ENCODE measurements at places on chromosomes 4 and X.

DNA sequence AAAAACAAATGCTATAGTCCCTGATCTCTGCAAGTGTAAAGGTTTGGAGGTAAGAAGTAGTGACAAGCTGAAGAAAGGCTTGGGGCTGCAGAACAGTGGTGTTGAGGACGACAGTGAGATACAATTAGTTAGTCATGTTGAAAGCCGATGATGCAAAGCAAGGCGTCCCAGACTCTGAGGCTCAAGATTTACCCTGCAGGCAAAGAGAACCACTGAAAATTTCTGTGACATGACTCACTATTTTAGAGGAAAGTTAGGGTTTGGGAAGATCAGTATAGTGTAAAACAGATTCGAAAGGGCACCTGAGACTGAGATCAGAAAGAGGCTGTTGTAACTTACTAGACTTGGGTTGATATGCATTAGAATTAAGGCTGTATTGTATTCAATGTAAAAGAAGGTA, 281.3 kb upstream of the FTHL17 start:
- ATAC-seq: peak; percentile 73

DNA sequence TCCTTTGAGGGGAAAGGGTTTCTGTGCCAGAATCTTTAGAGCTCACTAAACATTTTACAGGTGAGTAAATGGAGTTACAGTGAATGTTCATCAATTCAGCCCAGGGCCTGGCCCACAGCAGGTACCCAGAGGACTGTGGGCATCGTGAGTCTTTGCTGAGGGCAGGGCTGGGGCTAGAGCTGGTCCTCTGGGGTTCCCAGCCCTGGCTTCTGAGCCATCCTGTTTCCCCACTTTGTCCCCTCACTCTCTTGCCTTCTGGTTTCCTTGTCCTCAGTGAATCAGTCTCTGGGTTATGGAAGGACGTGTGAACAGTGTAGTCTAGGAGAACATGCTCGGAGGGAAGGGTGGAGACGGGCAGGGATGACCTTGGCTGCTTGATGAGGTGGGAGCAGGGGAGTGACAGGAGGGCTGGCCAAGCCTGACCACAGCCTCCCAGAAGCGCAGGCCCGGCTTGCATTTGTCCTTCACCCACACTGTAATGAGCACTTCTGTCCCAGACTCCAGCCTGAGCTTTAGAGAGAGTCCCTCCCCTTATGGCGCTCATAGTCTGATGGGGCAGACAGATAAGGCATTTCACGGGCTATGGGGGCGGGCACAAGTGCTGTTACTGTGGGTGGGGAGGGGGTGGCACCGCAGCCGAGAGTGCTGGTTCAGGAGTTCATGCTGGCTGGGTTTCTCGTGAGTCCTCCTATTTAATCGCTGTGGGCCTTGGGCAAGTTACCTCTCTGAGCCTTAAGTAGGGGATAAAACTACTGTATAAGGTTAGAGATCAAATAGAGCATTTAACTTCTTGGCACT, 17.3 kb downstream of the TBC1D14 start:
- ATAC-seq: peak; percentile 91

DNA sequence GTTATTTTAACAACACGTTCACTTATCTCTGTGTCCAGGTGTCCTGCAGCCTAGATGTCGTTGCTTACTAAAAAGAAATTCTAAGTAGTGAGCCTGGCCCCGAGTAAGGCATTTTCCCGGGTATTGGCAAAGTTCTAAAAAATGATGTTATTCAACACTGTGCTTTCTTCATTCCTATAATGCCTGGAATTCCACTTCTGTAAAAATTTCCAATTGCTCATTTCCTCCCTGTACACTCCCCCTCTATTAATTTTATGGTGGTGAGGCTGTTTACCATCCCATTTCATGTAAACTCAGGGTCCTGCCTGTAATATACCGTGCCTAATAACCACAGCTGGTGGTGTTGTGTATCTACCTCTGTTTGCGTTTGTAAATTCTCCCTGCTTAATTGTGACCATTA, 14.2 kb downstream of the BST1 start:
- ATAC-seq: peak; percentile 82

GRCh38 chr4:21888195-21888976, 60.2 kb downstream of the KCNIP4 start:
- ATAC-seq: peak; percentile 90

GRCh38 chr4:158543191-158543590, 21.5 kb downstream of the RXFP1 start:
- ATAC-seq: no peak

GRCh38 chr4:76504613-76505465, 69.8 kb downstream of the SHROOM3 start:
- ATAC-seq: peak; percentile 87

GRCh38 chr4:80903020-80903419, 127.5 kb upstream of the BMP3 start:
- no peak for ATAC-seq

DNA sequence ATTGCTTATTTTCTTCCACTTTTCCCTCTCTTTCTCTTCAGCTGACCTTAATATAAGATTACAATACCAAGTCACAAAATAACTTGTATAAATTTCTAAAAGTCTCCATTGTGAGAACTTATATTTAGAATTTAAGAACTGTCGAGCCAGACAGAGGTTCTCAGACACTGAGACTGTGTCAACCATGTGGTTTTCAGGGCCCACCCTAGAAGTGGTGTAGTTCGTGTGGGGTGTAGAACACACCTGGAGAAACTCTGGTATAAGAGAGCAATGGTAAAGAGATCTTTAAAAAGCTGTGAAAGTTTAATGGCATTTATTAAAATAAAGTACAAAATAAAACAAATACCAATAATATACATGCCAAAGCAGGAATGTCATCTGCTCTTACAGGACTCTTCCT, 19.7 kb downstream of the CPEB2 start:
- ATAC-seq: no peak

GRCh38 chrX:30654989-30655607, 1.9 kb downstream of the GK start:
- ATAC-seq: no peak

DNA sequence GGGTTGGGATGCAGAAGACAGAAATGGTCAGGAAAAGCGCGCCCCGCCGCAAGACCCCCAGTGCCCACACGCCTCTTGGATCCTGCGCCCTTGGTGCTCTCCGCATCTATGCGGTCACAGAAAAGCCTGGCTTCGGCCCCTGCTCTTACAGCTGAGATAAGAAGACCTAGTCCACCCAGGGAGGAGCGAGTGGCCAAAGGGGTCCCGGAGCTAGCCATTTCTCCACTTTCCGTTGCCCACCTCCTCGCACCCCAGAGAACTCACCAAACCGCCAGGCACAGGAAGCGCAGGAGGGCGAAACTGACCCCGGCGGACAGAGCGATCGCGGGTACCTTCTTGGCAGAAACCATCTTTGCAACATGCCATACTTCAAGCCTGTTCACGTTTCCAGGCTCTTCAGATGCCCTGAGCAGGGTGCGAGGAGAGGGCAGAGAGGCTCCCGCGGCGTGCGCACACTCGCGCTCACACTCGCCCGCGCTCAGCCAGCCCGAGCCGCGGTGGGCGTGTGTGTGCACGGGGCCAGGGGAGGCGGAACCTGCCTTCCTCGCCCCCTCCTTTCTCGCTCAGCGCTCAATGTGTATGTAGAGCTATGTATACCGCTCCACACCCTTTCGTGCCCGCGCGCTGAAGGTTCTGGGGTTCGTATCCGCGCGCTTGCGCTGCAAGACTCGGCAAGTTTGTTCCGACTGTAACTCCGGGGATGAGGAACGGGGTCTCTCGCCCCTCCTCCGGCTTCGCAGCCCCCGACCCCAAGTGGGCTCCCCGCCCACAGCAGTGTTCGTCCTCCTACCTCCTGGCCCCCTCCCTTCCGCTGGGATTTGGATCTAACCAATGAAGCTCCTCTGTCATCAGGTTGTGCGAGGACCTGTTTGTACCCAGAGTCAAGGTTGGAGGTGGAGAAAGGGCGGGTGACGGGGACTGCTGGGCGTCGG, at the start of gene GABRA4:
Gene GABRA4, minus strand, starts transcription at position 507 of the 932 bp plus-strand sequence. Its CDS starts 157 bp downstream, at position 350.
- no peak for ATAC-seq

- no peak for ATAC-seq
These were observed 61.6 kb upstream of the MAPK10 start for GRCh38 chr4:86421461-86421860.

- no peak for ATAC-seq
These were observed 100.2 kb downstream of the PDLIM5 start for GRCh38 chr4:94551643-94552564.

DNA sequence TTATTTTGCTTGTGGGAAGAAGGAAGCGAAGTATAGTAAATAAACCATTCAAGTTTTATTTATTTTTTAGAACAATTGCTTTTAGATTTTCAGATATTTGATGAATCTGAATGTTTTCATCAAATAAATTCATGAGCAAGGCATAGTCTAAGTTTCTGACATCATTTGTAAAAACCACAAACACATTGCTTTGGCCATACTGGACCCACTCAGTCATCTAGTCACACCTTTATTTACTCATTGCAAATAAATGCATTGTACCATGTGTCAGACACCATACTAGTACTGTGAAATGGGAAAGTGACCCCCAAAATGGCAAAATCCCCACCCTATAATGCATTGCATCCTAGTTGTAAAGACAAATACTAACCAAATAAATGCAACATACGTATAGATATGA, 449.1 kb upstream of the SMIM31 start:
- no peak for ATAC-seq

- no peak for ATAC-seq
These were observed 45.9 kb upstream of the PGM2 start for GRCh38 chr4:37780444-37781130.

- no peak for ATAC-seq
These were observed 142.0 kb downstream of the CENPC start for GRCh38 chr4:67403342-67403741.

DNA sequence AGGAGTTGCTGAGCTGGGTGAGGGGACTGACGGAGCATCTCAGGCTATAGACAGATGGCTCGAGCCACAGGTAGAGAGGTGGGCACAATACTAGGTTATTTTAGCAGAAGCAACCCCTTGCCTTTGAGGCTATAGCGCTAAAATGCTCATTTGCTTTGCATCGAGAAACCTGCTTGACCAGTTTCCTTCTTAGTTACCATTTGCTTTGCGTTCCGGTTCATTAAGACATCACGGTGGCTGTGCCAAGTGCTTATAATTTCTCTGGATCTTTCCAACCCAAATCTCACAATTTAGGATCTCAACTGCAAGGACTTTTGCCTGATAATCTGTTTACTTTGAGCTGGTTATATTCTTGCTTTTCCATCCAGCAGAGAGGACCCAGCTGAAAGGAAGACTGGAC, 40.8 kb downstream of the DLG3 start:
- ATAC-seq: no peak

DNA sequence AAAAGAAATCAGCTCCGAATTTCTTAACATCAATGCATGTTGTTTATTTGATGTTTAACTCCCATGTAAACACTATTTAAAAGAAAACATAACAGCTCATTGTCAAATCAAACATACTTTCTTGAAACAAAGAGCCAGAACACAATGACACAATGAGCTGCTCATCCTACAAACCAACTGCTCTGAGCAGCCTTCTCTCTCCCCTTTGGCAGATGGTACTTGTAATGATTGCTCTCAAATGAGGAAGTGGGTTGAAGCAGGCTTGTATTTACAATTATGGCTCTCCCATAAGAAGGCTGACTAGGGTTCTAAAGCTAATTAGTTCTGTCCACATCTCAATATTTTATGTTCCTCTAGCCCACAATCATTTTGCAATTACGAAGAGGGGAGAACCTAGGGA, 637.8 kb upstream of the ADGRL3 start:
- no peak for ATAC-seq

DNA sequence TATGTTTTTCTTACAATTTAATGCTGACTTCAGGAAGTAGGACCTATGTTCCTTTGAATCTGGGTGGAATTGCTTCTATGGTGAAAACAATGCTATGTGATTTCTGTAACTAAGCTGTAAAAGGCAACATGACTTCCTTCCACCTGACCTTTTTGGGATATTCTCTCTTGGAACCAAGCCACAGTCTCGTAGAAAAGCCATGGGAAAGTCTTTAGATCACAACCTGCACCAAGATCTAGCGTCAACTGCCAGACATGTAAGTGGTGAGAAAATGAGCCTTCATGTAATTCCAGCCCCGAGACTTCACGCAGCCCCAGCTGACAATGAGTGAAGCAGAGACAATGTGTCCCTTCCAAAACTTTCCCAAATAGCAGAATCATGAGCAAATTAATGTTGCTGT, 297.0 kb upstream of the DCAF8L1 start:
- ATAC-seq: no peak

- no peak for ATAC-seq
These were observed 5.5 kb downstream of the SOWAHD start for GRCh38 chrX:119763836-119764387.

DNA sequence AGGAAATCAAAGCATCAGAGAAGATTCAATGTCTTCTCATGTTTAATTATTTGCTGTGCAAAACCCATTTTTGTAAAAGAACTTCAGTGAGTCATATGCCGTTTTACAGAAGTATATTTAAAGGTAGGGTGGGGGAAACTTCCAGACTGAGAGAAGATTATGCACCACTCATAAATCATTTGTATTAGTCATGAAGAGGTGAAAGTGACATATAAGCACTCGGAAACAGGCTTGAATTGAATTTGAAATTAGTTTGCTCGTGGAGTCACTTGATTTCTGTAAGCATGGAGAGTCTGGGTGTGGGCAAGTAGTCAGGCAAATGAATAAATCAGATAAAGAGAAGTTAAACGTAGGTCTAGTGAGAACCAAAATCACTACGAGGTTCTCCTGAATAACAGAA, 335.1 kb downstream of the ANK2 start:
- peak; percentile 64 for ATAC-seq

- ATAC-seq: peak; percentile 52
These were observed 256.3 kb downstream of the CENPC start for GRCh38 chr4:67288964-67289363.

DNA sequence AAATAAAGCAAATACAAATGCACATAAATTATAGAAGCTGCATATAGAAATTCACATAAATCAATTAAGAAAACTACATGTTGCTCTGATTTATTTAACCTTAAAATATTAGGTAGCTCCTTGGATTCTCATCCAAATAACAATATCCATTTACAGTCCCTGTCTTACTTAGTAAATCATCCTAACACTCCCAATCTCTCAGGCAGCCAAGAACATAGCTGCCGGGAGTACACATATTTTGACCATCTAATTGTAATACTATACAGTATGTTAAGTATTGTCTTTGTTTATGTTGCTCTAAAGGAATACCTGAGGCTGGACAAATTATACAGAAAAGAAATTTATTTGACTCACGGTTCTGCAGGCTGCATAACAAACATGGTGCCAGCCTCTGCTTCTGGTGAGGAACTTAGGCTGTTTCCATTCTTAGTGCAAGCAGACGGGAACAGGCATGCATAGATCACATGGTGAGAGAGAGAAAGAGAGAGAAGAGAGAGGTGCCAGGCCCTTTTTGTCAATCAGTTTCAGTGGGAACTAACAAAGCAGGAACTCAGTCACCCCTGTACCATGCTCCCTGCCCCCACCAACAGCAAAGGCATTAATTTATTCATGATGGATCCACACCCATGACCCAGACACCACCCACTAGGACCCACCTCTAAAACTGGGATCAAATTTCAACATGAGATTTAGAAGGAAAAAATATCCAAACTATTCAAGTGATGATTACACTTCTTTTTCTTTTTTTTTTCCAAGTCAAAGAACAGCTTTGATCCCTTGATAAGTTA, 614.8 kb upstream of the TECRL start:
- no peak for ATAC-seq

DNA sequence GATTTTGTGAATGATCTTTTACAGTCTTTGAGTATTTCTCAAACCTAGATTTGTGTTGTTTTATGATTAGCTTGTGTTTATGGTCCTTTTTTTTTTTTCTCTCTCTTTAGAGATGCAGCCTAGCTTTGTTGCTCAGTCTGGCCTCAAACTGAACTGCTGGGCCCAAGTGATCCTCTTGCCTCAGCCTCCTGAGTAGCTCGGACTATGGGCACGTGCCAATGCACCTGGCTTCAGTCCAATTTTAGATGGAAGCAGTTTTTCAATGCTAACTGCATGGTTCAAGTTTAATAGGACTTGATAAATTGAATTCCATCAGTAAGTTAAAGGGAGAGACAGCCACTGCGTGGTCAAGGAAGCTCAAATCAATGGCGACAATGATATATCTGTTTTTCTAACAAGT, 3.8 kb upstream of the FGG start:
- ATAC-seq: no peak
